ENCODE measurements at places on chromosomes 2 and 18.

GRCh38 chr18:26656944-26657536, 108.7 kb upstream of the KCTD1 start:
- no peak for DNase-seq

- DNase-seq, result no peak
These were observed 38.3 kb upstream of the RALBP1 start for GRCh38 chr18:9437021-9437437.

- DNase-seq, result no peak
These were observed 11.9 kb downstream of the ATP8B1 start for GRCh38 chr18:57791192-57791591.

- DNase-seq, result no peak
These were observed 81.4 kb downstream of the BCL11A start for GRCh38 chr2:60472041-60472440.

DNA sequence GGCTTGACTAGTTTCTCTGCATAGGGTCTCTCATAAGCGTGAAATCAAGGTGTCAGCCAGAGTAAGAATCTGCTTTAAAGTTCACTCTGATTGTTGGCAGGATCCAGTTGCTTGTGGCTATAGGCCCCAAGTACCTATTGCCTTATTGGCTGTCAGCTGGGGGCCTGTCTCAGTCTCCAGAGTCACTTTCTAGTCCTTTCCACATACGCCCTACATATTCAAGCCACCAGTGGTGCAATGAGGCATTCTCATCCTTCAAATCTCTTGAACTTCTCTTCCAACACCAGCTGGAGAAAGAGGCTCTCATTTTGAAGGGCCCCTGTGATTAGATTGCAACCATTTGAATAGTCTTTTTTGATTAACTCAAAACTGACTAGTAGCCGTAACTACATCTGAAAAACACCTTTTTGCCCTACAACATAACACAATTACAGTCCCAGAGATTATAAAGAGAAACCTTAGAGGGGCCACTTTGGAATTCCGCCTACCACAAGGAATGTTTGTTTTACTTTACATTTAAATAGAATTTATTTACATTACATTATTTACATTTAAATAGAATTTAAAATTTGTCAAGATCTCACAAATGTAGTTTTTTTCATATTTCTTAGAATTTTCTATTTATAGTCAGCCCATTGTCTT, 520.1 kb downstream of the DSC3 start:
- DNase-seq, result no peak

GRCh38 chr18:312415-312814, 44.6 kb upstream of the THOC1 start:
- DNase-seq, result no peak

DNA sequence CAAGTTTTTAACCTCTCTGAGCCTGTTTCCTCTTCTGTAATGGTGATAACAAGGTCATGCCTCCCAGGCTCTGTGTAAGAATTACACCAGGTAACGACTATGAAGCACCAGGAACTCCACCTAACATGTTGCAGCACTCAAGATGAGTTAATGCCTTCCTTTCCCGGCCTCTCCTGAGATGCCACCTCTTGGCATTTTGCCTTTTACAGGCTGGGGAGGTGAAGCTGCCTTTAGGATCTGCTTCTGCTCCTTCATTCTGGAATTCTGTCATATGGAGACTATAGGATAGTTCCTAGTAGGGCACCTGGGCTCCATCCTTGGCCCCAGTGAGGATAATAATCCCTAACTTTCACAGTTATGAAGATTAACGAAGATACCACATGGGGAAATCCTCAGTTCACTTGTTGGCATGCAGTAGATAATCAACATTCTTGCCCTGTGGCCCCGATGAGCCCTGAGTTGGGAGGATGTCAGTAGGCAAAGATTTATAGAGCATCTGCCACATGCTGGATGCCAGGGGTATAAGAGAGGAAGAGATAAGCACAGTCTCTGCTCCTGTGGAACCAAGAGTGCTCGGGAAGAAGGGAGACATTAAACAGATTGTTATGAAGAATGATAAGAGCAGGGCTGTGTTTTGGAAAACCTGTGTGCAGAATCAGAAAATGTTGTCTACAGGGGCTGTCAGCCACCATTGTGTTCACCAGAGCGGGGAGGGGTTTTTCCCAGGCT, 43.9 kb upstream of the KCNF1 start:
- DNase-seq, result no peak

GRCh38 chr18:42288129-42288528, 333.1 kb downstream of the PIK3C3 start:
- DNase-seq, result no peak

All from stimulated activated CD4-positive, alpha-beta T cell treated with anti-CD3 and anti-CD28 coated beads, Interleukin-4, amount 100 ng/mL, for 24 hours (primary cell).